Astrocyte of the cerebellum (primary cell): ENCODE measurements at places on chromosomes 4 and X.

DNA sequence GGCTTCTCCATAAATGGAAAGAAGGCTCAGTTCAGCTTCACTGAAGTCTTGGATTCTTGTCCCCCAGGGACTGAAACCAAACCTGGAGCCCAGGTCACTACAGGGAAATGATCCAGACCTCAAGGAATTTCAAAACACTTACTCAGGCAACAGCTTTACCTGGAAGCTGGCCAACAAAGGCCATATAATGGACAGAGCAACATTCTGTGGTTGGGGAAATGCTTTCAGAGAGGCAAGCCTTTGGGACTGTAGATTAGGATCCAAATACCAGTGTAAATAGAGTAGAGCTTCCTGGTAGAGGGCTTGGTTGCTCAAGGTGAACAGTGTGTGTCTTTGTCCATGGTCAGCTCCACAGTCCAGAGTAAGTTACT lies 57.0 kb upstream of the PROM1 start:
- peak; percentile 100 for DNase-seq

DNA sequence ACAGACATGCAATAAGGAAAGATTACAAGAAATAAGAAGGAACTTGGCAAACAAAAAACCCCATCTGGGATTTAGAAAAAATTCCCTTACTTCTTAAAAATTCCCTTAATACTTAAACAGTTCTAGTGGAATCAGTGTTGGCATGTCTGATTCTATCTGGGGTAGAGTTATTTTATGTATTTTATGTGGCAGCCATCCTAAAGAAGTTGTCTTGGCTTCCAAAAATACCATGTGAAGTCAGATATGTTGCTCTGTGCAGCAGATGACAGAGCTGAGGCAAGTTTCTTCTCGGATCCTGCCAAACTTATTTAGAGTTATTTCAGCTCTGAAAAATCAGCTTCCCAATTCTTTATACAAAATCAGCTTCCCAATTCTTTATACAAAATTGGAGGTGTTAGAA lies 14.7 kb downstream of the YY2 start:
- DNase-seq, result no peak

- no peak for DNase-seq
Measured at GRCh38 chrX:118724365-118724764, 3.0 kb upstream of the IL13RA1 start.

DNA sequence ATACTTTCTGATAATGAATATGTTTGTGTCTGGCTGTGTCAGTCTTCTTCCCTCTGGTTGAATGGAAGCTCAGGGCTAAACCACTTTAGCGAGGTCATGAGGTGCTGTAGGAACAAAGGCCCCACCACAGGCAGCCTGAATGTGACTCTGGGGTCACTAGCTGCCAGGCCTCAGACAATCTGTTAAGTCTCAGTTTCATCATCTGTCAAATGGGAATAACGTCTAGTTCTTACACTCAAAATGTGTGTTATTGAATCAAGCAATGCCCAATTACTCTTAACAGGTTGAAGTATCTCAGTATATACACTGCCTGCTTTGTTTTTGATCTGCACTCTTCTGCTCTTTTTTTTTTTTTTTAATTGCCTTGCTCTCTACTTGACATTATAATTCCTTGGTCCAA lies 148.6 kb downstream of the STK32B start:
- DNase-seq, result no peak

DNA sequence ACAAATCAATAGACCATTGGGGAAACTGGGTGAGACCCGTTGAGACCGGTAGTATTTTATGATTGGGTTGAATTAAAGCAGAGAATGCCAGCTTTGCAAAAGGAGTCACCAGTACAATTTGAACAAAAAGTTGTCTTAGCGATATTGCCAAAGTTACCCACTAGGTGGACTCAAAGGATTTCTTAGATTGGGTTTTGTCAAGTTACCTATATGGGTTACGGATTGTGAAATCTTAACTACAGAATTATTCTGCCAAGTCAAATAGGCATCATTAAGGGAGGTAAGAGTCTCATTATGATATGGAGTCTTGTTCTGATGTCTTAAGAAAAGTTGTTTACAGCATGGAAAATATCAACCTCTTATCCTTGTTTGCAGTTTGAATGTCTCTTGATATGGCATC lies 15.0 kb upstream of the CT47A1 start:
- DNase-seq, result no peak

DNA sequence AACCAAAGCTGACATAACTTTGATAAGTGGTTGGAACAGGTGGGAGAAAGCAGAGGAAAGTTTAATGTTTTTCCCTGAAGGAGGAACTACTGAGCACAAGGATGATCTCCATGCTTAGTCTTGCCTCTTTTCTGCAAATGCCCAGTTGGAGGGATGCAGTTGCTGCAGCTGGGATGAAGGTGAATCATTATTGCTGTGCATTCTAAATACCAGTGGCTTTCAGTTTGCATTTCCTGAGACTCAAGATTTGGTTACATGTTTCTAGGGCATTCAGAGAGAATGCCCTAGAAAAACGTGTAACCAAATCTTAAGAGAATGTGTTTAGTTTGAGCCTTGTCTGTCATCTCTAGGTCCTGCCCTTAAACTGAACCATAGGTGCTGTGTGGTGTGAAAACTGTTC lies 42.2 kb downstream of the METTL14 start:
- DNase-seq, result no peak

- no peak for DNase-seq
Measured at GRCh38 chrX:122422547-122422946, 761.5 kb upstream of the GRIA3 start.
